ENCODE measurements at places on chromosomes 3 and 15. TPM values are rescaled to one million over a fixed set of nuclear protein-coding genes. Genes with fewer than 3 reads are reported as not detected.

Gene CCRL2
- 6.3 TPM for total RNA-seq

Gene LRRC49
- 5.0 TPM for total RNA-seq

Gene CEP97
- 5.2 TPM for total RNA-seq

Gene CDHR4
- not detected for total RNA-seq

All from bladder microvascular endothelial cell (primary cell).